Spleen (tissue), 13 donors: ENCODE measurements at places on chromosomes 3 and 15.

DNA sequence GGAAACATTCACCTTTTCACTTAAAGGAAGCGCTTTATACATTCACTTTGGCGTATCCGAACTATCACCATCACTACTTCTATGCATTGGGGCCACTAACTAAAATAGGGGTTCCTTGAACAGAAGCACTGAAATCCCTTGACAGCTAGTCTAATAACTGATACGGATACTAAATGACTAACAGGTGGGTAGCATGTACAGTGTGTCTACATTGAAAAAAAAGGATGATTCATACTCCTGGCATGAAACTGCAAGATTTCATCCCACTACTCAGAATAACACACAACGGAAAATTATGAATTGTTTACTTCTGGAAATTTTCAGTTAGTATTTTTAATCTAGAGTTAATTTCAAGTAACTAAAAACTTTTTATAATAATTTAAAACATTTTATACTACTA, 96.7 kb downstream of the SMARCC1 start:
- DNase-seq: no peak
- no peak overlapping the region for H3K4me3 ChIP-seq
- no peaks in the 10 kb centered on the region for H3K4me1 ChIP-seq
- H3K36me3 ChIP-seq: no peaks in the 10 kb centered on the region
- no peaks in the 10 kb centered on the region for H3K27me3 ChIP-seq

DNA sequence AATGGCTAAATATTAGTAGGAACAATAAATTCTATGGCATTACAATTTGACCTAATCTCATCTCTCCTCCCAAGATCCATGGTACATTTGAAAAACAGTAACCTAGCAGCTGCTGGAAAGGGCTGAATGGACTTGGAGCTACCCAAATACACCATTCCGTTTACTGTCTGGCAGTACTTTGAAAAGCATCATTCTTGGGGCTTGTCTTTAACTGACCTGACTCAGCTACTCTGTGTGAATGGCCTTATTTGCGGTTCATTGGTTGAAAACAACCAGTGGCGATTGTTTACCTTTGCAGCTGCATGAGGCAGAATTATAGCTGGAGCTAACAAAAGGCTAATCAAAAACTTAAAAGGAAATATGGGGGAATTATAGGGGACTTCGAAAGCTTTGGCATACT, 311.2 kb upstream of the MCTP2 start:
- no peaks in the 10 kb centered on the region for H3K4me1 ChIP-seq
- no peak for DNase-seq
- H3K4me3 ChIP-seq: no peak overlapping the region
- no peaks in the 10 kb centered on the region for H3K27me3 ChIP-seq
- H3K27ac ChIP-seq: no peak overlapping the region

DNA sequence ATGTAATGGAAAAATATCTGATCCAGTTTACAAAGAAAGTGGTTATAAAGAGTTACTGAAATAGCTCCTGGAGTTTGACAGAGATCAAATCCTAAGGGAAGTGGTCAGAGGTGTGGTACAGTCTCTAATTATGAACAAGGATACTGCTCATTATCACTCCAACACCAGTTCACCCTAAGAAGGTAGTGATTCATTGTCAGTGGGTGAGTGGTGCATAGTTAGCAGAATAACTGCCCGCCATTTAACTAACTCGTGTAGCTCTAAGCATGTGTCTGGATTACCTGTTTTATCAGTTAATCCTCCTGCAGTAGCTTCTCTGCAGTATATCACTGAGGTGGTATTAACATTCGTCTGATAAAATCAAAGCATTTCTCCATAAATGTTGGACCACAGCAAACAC, 700.1 kb downstream of the NLGN1 start:
- no peak overlapping the region for H3K27ac ChIP-seq
- no peaks in the 10 kb centered on the region for H3K4me1 ChIP-seq
- H3K36me3 ChIP-seq: no peaks in the 10 kb centered on the region
- H3K27me3 ChIP-seq: no peaks in the 10 kb centered on the region
- H3K4me3 ChIP-seq: no peak overlapping the region

GRCh38 chr3:16174389-16174788, at the start of gene GALNT15:
TSS of gene GALNT15 (plus strand) at chr3:16174680. CDS start at chr3:16175152, 472 bp downstream.
- no peaks in the 10 kb centered on the region for H3K36me3 ChIP-seq
- H3K27me3 ChIP-seq: peaks cover 8% of the 10 kb centered on the region

DNA sequence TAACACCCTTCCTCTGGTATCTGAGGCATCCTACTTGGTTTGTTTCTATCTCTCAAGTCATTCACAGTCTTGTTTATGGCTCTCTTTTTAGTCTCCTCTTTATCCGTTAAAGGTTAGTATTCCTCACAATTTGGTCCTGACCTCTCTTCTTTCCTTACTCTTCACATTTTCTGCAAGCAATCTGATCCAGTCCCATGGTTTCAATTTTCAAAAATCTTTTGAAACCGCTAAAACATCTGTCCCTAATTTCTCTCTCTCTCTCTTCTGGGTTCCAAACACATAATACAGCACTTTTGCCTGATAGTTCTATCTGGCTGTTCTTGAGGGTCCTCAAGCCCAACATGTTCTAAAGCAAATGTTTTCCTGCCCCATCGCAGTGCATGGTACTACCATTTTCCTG, 149.0 kb downstream of the SERPINI1 start:
- DNase-seq: no peak
- no peaks in the 10 kb centered on the region for H3K36me3 ChIP-seq
- no peak overlapping the region for H3K27ac ChIP-seq

GRCh38 chr3:72460205-72461174, 387.8 kb downstream of the SHQ1 start:
- no peaks in the 10 kb centered on the region for H3K36me3 ChIP-seq
- H3K27me3 ChIP-seq: no peaks in the 10 kb centered on the region
- H3K4me3 ChIP-seq: no peak overlapping the region
- no peak for DNase-seq
- H3K4me1 ChIP-seq: peaks cover 16% of the 10 kb centered on the region
- no peak overlapping the region for H3K27ac ChIP-seq
